ENCODE measurements at places on chromosomes 4 and X. TPM values are rescaled to one million over a fixed set of nuclear protein-coding genes. Genes with fewer than 3 reads are reported as not detected.

The CPZ gene
- total RNA-seq, result 4.1 TPM

DNA sequence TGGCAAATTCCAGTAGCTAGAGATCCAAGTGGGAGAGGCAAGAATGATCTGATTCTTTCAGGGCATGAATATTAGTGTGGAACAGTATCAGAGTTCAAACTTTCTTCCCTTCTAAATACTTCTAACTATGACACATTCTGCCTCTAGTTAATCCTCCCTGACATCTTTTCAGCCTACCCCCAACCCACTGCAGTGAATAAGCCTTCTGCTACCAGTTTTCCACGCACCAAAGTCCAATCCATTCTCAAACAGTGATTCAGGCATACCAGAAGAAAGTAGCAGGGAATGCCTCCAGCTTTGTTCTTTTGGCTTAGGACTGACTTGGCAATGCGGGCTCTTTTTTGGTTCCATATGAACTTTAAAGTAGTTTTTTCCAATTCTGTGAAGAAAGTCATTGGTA, 155.4 kb upstream of the FTHL17 start:
- H3K27me3 ChIP-seq, result no peaks in the 10 kb centered on the region
- no peak overlapping the region for H3K4me3 ChIP-seq
- H3K36me3 ChIP-seq, result no peaks in the 10 kb centered on the region
- H3K4me1 ChIP-seq, result no peaks in the 10 kb centered on the region
- no peak for DNase-seq

The TMEM35A gene
- 2.1 TPM for total RNA-seq

DNA sequence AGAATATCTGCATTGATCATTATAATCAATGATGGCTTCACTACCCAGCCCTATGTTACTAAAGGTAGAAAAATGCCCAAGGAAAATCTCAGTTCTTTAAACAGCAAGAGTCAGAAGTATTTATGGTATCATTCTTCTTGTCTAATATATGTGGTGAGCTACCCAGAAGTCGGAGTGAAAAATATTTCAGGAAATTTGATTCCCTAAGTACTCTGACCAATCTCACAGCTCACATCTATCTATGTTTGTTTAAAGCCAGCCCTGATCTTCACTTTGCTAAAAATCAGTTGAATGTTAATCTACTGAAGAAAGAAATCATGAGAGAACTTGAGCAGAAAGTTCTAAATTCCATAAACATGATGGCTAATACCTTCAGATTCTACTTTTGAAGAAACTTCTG, 522.9 kb upstream of the SLIT2 start:
- H3K4me3 ChIP-seq, result no peak overlapping the region

- no peak overlapping the region for H3K4me3 ChIP-seq
- no peak overlapping the region for H3K27ac ChIP-seq
- H3K27me3 ChIP-seq, result no peaks in the 10 kb centered on the region
These were observed 141.9 kb upstream of the STK26 start for GRCh38 chrX:131881194-131881593.

DNA sequence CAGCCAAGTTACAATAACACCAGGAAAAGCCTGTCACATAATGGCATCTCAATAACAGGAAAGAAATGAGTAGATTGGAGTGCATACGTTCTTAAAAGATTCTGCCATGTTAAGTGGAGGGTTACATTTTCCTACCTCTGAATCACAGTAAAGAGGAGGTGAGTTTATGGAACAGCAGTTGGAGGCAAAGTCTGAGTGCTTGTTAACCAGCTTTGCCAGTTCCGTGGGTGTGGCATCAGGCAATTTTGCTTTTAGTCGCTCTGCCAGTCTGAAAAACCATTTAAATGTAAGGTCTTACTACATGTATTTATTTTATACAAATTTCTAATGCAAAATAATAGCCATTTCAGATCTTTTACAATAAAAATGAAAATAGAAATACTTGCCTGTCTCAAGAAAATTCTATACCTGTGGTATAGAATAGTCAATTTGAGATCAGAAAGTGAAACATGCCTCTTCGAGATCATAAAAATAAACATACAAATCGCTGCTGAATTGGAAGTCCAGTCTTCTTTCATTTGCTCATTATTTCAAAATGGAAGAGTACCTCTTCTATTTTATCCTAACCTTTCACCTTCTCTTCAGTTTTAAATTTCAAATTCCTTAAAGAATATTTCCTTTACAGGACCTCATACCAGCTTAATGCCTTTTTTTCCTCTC, 31.4 kb downstream of the GC start:
- no peak for DNase-seq
- H3K27ac ChIP-seq, result no peak overlapping the region
- H3K4me3 ChIP-seq, result no peak overlapping the region
- H3K27me3 ChIP-seq, result no peaks in the 10 kb centered on the region

DNA sequence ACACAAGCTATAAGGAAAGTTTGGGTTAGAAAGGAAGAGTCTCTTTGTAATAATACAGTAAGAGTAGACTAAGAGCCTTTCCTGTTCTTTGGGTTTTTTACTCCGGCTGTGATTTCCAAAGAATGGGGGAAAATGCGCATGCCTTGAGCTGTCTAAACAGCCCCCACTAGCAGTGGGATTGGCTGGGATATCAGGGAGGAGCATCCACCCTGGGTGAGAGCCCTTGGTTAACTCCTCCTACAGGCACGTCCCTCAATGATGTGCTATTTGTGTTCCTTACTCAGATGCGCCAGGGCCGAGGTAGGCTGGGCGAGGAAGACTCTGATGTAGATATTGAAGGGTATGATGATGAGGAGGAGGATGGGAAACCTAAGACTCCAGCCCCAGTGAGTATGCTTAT, 74.0 kb upstream of the OGT start:
- H3K36me3 ChIP-seq, result peaks cover 58% of the 10 kb centered on the region
- no peak overlapping the region for H3K4me3 ChIP-seq
- H3K27ac ChIP-seq, result no peak overlapping the region
- DNase-seq, result no peak
- H3K4me1 ChIP-seq, result no peaks in the 10 kb centered on the region

DNA sequence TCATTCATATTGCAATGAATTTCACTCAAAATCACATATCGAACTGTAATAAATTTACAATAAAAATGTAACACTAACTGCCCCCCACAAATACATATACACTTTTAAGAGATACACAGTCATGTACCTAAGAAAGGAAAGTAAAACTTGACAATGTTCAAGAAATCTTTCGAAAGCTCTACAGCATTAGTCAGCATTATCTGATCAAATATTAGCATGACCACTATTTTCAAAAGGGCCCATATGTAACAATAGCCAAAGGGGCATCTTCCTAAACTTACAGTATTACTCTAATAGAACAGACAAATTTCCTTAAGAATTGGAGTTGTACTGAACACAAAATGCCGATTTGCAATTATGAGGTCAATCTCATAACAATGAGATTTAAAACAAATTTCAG, 51.8 kb downstream of the STX18 start:
- no peak overlapping the region for H3K27ac ChIP-seq
- H3K36me3 ChIP-seq, result no peaks in the 10 kb centered on the region
- no peaks in the 10 kb centered on the region for H3K4me1 ChIP-seq
- H3K27me3 ChIP-seq, result no peaks in the 10 kb centered on the region
- DNase-seq, result no peak
- no peak overlapping the region for H3K4me3 ChIP-seq

- no peak overlapping the region for H3K27ac ChIP-seq
- no peak for DNase-seq
- H3K27me3 ChIP-seq, result no peaks in the 10 kb centered on the region
- no peaks in the 10 kb centered on the region for H3K36me3 ChIP-seq
- H3K4me3 ChIP-seq, result no peak overlapping the region
These were observed 25.6 kb downstream of the NR0B1 start for GRCh38 chrX:30283456-30284200.

The MAGEB1 gene
- not detected for total RNA-seq

The ZNF827 gene
- total RNA-seq, result 52.3 TPM

DNA sequence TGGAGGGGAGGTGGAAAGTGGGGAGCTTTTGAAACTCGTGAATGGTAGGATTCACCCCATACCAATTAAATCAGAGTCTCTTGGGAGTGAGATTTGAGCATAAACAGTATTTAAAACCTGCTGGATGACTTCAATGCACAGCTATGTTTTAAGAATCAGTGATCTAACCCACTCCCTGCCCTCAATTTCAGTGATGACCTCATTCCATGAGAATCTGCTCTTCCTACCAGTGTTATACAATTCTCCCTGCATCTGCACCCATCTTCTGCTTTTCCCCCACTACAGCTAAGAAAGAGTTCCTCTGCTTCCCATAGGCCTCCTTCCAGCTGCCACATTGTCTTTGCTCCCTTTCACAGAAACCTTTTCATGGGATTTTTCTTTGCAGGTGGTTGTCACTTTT, 18.3 kb upstream of the H2AZ1 start:
- H3K27me3 ChIP-seq, result no peaks in the 10 kb centered on the region
- H3K4me1 ChIP-seq, result no peaks in the 10 kb centered on the region
- H3K36me3 ChIP-seq, result no peaks in the 10 kb centered on the region
- DNase-seq, result no peak
- H3K4me3 ChIP-seq, result no peak overlapping the region

The PLP1 gene
- 1.6 TPM for total RNA-seq

The KCTD8 gene
- 16.8 TPM for total RNA-seq

The UCHL1 gene
- 93.4 TPM for total RNA-seq
